ENCODE measurements at places on chromosomes 3 and 15. TPM values are rescaled to one million over a fixed set of nuclear protein-coding genes. Genes with fewer than 3 reads are reported as not detected.

DNA sequence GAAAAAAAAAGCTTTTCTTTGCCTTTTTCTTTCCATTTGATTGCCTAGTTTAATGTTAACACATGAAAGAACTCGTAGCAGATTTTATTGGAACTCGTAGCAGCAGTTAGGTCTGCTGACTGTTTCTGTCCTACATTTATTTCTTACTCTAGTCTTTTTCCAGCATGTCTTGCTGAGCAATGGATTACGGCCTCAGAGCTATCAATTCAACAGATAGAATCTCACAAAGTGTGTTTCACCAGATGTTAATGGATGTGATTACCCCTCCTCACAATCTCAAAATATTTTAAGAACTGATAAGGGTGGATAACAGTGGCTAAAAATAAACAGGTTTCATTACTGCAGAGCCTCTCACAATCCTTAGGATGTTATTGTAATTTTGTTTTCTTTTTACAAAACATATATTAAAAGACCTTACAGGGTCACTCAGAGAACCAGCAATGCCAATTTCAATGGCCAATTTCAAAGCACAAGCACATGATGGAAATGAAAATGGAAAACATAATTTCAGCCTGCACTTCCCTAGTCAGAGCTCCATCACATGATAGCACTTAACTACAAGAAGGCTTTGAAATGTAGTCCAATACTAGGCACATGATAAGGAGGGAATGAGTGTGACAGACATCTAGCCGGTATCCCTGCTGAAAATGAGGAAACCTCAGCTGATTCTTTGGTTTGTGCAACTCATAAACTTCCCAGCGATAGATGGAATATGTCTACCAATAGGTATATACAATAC, 838.1 kb upstream of the SEMA6D start:
- no peaks in the 10 kb centered on the region for H3K27me3 ChIP-seq
- no peaks in the 10 kb centered on the region for H3K4me1 ChIP-seq
- H3K36me3 ChIP-seq: no peaks in the 10 kb centered on the region

DNA sequence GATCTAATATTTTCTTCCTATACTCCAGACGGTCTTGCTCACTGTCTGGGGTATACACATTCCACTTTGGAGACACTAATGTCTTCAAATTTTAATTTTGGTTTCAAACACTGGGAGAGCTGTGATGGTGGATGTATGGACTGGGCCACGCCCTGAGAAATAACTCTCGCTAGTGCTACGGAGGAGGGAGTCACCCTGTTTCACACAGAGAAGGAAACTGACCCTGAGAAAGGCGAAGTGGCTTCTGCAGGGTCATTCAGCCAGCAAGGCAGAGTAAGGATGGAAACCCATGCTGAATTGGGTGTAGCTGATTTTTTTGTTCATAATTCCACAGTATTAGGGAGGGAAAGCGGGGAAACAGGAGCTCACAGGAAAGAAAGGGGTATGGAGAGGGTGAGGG, 8.6 kb upstream of the SKIC8 start:
- H3K4me3 ChIP-seq: no peak overlapping the region
- no peaks in the 10 kb centered on the region for H3K36me3 ChIP-seq
- peaks cover 32% of the 10 kb centered on the region for H3K4me1 ChIP-seq
- no peak for DNase-seq

The TFRC gene
- 457 TPM for total RNA-seq

The RTP1 gene
- not detected for total RNA-seq

The FES gene
- 1.7 TPM for total RNA-seq

- H3K27ac ChIP-seq: no peak overlapping the region
- DNase-seq: no peak
- H3K4me1 ChIP-seq: no peaks in the 10 kb centered on the region
Observed at GRCh38 chr15:99966815-99967214, 233.6 kb upstream of the LYSMD4 start.

- no peaks in the 10 kb centered on the region for H3K36me3 ChIP-seq
- DNase-seq: no peak
- H3K4me1 ChIP-seq: no peaks in the 10 kb centered on the region
- no peak overlapping the region for H3K27ac ChIP-seq
- peaks cover 97% of the 10 kb centered on the region for H3K27me3 ChIP-seq
- H3K4me3 ChIP-seq: no peak overlapping the region
Observed at GRCh38 chr3:194814878-194815357, 129.2 kb downstream of the FAM43A start.

GRCh38 chr3:76310667-76311066, 525.3 kb upstream of the ZNF717 start:
- no peak overlapping the region for H3K4me3 ChIP-seq
- H3K27ac ChIP-seq: no peak overlapping the region
- no peaks in the 10 kb centered on the region for H3K27me3 ChIP-seq
- H3K4me1 ChIP-seq: no peaks in the 10 kb centered on the region
- no peaks in the 10 kb centered on the region for H3K36me3 ChIP-seq
- DNase-seq: no peak

DNA sequence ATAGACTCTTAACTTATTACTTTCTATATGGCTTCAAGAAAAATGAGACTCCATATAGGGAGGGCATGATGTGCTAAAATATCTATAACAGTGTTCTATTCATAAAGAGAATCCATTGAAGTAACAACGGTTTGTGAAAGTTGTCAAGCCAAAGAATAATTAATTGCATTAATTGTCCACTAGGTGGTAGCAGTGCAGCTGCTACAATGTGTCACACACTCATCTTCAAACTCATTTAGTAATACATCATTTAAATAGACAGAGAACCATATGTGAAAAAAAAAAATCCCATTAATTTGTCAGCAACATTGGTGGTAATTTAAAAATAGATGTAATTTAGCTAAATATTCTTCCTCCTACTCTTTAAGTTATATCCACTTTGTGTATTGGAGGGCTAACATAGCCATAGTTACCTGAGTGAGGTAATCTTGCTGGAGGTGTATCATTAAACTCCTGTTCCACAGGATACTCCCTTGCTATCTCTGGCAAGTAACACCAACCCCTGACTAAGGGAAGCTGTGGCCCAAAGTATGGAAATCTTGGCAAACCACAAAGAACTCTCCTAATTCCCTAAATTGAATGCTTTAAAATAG, 3.7 kb upstream of the CPA3 start:
- no peak for DNase-seq
- no peak overlapping the region for H3K27ac ChIP-seq
- no peaks in the 10 kb centered on the region for H3K36me3 ChIP-seq
- no peaks in the 10 kb centered on the region for H3K4me1 ChIP-seq
- no peak overlapping the region for H3K4me3 ChIP-seq

DNA sequence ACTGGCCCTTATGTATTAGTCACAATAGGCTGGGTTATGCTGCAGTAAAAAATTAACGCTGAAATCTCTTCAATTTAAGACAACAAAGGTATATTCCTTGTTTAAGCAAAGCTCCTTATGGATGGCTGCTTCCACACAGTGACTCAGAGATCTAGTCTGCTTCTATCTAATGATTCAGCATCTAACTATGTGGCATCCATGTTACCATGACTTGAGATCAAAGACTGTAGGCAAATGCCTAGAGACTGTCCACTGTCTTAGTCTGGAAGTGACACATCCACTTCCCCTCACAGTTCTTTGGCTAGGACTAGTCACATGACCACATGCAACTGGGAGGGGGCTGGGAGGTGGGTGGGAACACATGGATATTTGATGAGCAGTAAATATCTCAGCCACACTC, 61.3 kb upstream of the PSMD6 start:
- no peaks in the 10 kb centered on the region for H3K27me3 ChIP-seq
- peaks cover 17% of the 10 kb centered on the region for H3K4me1 ChIP-seq
- H3K4me3 ChIP-seq: no peak overlapping the region
- no peaks in the 10 kb centered on the region for H3K36me3 ChIP-seq
